Left ventricle myocardium superior (tissue), 1 donor: ENCODE measurements at places on chromosomes 4 and X. TPM values are rescaled to one million over a fixed set of nuclear protein-coding genes. Genes with fewer than 3 reads are reported as not detected.

RENBP gene
- total RNA-seq: 8.9 TPM

EXOC1L gene
- not detected for total RNA-seq

SLC7A11 gene
- 0.20 TPM for total RNA-seq

PPP1R3F gene
- total RNA-seq: 22.1 TPM

ENPEP gene
- total RNA-seq: 2.7 TPM

GPRIN3 gene
- 7.4 TPM for total RNA-seq

PDE6B gene
- total RNA-seq: 2.1 TPM

AREG gene
- total RNA-seq: 3.4 TPM

YY2 gene
- 0.57 TPM for total RNA-seq

FRG2 gene
- total RNA-seq: not detected

TEC gene
- 2.2 TPM for total RNA-seq

CLDN24 gene
- total RNA-seq: not detected

FGFR3 gene
- 1.7 TPM for total RNA-seq
